WTC11 (cell line): ENCODE measurements at places on chromosomes 12 and 14.

DNA sequence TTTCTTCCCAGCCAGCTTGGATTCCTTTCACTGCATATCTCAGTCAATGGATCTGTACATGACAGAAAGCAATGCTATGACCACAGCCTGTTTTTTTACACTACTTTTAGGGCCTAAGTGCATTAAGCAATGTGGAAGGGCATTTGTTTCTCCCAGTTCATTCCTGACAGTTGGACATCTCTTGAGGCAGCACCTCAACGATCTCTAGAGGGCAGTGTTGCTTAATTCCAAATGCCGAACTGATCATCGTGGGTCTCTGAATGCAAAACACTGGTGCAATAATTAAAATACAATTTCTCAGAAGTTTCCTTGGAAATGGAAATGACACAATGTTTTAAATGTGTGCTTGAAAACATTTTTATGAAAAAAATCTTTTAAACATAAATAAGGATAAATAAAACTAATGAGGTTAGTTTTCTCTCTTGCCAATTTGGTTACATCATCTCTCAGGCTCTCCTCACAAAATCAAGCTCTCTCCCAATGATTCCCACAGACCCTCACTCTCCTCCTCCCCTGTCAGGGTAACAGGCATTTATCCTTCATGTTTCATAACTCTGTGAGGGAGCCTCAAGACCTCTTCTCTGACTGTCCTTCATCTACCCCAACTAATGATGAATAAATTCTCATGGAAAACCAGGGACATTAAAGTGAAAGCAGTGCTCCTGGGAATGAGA lies 192.4 kb upstream of the SLC16A7 start:
- DNase-seq, result peak; percentile 25

DNA sequence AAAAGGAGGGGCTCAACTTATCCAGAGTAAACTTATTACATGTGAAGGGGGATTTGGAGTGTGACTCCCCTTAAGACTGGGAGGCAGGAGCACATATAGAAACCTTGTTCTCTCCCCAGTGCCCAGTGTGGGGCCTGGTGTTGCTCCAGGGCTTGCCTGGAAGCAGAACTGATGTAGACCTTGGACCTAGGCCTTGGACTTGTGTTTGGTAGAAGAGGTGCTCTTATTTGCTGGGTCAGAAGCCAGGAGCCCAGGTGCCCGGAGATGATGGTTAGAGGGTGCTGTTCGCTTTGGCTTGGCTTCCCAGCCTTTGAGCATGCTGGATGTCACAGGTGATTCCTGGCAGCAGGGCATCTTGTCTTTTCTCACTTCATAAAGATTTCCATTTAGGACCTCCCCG lies 110.4 kb downstream of the SMOC1 start:
- DNase-seq, result no peak

GRCh38 chr12:50050410-50051098 lies 6.8 kb upstream of the ASIC1 start:
- peak; percentile 65 for DNase-seq

DNA sequence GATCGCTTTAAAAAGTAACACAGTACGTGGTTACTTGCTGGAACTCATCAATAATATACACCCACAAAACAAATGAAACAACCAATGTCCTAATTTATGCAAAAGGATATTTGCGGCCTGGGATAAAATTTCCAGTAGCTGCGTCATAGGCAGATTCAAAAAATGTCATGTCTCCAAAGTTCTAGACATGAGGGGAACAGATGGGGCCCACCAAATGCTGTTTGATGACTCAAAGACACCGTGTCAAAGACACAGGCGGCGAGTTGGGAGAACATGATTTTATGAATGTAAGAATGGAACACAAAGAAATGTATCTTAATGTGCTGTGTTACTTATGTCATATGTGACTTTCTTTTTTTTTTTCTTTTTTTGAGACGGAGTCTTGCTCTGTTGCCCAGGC lies 34.3 kb upstream of the NCOR2 start:
- no peak for DNase-seq

DNA sequence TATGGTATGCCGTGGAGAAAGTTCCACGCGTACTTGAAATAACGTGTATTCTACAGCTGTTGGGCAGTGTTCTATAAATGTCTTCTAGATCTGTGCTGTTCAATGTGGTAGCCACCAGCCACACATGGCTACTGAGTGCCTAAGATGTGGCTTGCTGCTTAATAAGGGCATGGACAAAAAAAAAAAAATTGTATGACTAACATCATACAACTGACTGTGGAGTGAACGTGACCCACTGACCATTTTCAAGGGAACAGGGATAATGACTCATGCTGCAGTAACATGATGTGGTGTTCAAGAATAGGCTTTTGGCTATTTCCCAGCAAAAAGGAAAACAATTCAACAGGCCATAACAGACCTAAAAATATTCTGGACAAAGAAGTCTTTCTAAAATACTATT lies 13.0 kb downstream of the ATG14 start:
- DNase-seq, result no peak

DNA sequence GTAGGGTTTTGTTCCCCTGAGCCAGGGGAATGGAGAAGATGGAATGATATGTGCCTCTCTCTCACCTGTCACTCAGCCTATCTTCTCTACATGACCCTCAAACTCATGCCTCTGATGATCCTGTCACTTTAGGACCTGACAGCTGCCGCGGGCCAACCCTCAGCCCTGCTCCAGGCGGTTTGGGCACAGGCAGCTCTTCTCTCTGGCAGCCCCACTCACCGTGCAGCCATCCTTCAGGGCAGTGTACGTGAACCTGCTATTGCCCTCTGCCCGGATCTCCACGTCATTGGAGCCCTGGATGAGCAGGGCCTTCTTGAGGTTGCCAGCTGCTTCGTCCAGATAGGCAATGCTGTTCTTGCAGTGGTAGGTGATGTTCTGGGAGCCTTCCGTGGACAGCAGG lies 10.5 kb downstream of the TMEM106C start:
- DNase-seq, result no peak

DNA sequence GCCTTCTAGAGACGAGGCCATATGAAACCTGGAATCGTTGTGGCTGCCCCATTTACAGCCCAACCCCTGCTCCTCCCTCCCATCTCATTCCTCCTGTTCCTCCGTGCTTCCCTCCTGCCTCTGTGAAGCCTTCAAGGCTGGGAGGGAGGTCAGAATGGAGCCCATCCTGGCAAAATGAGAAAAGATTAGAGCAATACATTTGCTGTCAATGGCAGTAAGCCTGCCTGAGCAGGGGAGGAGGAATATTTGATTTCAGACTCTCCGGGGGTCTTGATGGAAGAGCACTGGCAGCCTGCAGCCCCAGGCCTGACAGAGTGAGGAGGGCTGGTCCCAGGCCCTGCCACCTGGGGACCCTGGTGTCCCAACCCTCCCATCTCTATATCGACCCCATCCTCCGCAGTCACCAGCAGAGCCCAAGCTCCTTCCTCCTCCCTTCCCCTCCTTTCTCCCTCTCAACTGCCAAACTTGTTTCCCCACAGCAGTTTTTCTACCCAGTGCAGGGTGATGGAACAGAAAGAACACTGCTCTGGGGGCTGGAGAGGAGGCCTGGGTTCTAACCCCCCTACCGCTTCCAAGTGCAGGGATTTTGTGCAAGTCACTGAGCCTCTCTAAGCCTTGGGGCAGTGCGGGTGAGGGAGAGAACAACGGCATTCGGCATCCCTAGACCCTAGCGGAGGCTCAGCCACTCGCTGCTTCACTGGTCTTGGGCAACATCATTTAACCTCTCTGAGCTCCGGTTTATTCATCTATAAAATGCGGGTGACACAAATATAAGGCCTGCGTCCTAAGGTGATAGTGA lies 16.0 kb upstream of the RACGAP1 start:
- no peak for DNase-seq

- no peak for DNase-seq
These were observed 49.2 kb downstream of the CDC42BPB start for GRCh38 chr14:103008126-103008525.

DNA sequence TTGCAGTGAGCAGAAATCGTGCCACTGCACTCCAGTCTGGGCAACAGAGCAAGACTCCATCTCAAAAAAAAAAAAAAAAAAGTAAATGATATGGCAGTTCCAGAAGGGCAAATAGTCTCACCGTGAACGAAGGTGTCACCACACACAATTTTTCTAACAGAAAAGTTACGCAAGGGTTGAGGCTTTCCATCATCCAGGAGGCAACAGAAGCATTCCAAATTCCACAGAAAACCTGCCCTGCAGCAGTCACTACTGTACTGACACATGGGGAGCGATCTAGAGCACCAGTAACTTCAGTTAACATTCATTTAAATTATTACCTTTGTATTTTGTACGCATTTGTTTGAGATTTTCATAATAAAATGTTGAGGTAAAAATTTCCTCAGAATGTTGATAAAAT lies 24.8 kb downstream of the TMCC3 start:
- DNase-seq, result no peak

DNA sequence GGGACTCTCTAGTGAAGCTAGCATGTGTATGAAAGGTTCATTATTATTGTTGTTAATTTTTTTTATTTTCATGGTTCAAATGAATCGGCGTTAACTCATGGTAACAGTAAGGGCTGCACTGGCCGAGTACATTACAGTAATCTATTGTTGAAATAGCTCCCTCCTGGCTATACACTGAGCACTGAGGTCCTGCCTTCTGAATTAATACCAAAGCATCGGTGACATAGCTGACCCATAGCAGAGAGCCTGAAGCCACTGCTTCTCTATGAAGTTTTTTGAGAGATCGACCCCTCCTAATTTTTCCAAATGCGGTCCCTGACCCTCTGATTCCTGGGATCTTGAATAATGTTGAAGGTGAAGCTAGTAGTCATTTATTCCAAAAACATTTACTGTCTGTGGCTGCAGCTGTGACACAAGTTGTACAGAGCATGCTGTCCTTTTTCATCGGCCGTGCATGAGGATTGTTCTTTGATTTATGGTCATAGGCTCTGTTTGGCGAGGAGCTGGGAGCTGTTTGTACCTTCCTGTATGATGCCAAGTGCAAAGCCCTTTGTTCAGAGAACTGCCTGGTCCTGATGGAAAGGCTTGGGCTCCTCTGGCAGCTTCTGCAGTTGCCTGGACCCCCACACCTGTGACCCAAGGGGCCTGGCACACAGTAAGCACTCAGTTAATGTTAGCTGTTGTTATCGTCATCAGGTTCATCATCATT lies 486.5 kb downstream of the EGLN3 start:
- DNase-seq, result no peak
